ENCODE measurements at places on chromosomes 5 and 9.

GRCh38 chr9:13778631-13779030, 499.1 kb upstream of the MPDZ start:
- no peak for DNase-seq

- DNase-seq, result no peak
Measured at GRCh38 chr5:127192836-127193338, 97.7 kb upstream of the MEGF10 start.

DNA sequence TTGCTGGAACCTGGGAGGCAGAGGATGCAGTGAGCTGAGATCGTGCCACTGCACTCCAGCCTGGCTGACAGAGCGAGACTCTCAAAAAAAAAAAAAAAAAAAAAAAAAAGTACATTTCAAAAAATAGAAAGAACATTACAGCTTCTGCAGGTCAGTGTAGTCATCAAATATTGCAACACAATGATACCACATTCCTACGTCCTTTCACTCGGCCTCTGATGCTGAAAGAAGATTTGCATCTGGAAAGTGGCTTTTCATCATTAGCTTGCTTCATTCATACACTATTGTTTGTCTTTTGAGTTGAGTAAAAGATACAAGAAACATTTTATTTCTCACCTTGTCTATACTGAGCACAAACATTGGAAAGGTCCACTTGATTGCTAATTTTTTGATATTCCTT, 59.6 kb upstream of the CPLANE1 start:
- no peak for DNase-seq

GRCh38 chr5:152171888-152172287, 233.2 kb downstream of the NMUR2 start:
- no peak for DNase-seq

GRCh38 chr9:133476036-133476931, 2.6 kb downstream of the SLC2A6 start:
- no peak for DNase-seq

DNA sequence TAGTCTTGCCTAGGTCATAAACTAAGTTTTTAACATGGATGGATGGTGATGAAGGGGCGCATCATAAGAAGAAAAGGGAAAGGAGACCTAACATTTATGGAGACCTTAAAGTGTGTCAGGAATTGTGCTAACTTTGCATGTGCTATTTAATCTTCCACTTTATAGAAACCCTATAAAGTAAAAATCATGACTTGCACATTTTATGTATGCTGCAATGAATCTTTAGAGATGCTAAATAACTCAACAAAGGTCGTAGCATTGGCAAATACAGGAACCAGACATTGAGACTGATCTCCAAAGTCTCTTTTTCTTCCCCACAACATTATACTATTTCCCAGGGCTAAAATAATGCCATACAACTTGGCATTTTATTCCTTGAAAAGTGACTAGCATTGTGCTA, 214.6 kb downstream of the SGCD start:
- no peak for DNase-seq

DNA sequence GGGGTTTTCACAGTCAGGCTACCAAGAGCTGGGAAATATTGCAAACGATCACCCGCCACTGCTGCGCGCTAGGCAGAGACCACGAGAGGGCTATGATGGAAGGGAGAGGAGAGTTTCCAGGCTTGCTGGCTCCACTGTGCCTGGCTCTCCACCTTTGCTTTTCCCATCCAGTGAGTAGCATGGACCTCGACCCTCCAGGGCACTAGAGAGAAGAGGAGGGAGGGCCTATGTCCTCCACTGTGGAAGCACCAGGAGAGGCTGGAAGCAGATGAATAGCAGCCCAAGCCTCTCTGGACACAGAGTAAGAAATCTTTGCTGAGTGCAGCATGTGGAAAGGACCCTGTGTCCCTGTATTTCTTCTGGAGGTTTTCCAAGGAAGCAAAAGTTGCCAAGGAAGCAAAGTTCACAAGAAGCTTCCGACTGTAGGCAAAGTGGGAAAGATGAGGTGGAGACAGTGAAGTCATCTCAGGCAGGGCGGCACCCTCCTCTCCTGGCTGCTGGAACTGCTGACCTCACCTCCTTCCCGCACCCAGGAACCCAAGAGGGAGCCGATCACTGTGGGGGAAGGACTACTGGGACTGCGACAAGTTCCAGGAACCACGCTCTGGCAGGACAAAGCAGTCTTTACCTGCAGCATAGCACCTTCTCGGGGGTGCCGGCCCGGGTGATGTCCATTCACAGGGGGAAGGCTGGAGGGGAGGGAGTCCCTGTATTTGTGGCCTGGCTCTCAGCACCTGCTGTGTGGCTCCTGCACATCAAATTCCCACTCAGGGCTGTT, 79.6 kb downstream of the CSNK1A1 start:
- DNase-seq, result no peak

DNA sequence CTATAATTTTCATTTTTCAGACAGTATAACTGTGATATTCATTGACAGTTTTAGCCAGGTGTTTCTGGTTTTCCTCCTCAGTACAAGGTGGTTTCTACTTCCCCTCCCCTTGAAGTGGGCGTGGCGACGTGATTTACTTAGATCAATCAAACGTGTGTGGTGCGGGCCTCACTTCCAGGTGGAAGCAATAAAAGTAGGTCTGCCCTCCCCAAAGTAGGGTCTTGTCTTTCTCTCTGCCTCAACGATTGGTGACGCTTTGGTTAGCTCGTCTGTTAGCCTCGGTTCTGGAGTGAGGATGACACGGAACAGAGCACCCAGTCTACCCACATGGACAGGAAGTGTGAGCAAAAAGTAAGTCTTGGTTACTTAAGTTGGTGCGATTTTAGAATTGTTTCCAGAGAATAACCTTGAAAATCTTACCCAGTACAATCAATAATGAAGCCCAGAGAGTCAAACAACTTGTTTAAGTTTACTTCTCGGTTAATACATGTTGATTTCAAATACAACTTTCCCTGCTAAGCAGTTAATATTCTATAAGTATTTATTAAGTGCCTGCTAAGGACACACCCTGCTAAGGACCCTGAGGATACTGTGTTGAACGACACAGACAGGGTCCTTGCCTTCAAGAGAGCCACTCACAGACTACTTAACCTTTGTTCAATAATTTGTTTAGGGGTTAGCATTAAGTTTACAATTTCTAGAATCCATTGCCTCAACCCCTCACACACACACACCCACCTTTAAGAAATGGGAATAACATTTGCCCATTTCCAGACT, 48.4 kb downstream of the COX7C start:
- DNase-seq, result no peak

DNA sequence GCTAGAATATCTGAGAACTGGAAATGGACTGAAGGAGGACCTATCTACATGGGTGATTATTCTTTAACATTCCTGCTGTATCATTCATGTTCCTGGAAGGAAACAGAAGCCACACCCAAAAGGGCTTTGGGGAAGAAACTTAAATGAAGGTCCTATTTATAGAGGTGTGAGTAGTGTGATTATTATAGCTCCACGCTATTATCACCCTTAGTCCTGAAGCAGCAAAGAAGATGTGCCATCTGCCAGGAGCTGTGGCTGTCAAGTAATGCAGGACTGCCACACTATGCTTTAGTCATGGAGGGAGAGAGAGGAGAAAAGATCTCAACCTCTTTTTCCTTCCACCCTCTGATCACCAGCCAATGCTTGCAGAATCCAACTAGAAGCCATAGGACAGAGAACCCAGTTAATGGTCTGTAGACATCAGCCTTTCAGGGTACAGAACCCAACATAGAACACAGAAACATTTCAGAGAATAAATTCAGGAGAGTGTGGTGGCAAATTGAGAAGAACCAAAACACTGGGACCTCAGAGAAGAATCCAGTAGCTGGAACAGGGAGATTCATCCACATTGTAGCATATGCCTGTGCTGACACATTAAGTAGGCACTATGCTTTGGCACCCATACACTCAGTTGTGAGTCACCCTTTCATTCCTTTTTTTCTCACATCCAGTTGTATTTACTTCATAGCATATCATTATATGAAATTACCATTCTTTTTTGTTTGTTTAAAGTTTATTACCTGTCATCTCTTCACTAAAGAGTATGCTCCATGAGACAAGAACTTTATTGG, 21.0 kb upstream of the RNF180 start:
- no peak for DNase-seq

GRCh38 chr5:76524868-76525267, 98.3 kb downstream of the F2RL2 start:
- no peak for DNase-seq

DNA sequence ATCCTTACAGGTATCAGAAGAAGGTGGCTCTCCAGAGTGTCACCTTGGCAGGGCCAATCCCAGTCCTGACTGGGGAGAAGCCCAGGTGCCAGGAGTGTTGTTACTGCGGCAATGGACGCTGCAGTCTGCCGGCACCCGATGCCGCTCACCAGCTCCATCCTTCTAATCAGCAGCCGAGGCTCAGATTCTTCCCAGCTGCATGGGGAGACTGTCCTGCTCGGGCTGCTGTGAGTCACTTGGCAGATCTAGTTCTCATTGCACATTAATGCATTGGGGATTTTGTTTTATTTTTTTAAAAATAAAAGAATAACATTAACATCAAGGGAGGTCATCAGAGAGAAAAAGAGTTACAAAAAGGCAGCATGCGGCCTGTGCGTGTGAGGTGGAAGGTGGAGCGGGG, 115.8 kb downstream of the MTX3 start:
- DNase-seq, result no peak

DNA sequence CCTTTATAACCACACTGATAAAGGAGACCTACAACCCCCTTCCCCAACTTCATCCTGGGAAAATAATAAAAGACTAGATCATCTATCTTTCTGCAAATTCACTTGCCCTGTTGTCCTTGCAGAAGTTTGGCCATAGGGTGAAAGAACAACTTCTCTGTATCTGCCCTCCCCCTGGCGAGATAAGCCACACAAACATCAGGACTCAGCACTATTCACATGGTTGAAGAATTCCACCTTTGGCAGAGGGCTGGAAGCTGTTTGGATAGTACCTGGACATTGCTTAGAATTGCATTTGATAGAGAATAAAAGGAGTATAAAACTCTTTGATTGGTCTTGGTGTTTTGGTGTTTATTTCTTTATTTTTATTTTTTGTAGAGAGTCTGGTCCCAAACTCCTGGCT, 16.9 kb downstream of the FAM151B start:
- DNase-seq, result no peak

DNA sequence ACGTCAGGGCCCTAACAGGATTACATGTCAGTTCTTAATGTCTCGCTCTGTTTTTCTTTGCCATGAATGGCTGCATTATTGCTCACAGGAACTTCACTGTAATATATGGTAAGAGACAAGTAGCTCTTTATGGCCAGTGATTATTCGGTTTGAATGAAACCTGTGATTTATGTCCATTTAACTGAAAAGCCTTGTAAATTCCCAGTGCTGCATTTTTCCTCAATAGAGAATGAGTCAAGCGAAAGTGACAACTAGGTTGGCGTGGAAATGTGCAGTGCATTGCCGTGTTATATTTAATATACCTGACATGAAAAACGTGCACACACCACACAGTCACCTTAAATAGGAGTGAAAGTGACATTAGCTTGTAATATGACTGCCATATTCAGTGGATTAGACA, 163.1 kb downstream of the PBX3 start:
- DNase-seq, result no peak

DNA sequence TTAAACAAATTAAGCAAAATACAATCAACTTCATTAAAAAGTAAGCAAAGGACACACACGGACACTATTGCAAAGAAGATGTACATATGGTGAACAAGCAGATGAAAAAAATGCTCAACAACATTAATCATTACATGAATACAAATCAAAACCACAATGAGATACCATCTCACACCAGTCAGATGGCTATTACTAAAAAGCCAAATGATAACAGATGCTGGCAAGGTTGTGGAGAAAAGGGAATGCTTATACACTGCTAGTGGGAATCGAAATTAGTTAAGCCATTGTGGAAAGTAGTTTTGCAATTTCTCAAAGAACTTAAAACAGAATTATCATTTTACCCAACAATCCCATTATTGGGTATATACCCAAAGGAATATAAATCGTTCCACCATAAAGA, 636.2 kb upstream of the ST8SIA4 start:
- DNase-seq, result no peak

DNA sequence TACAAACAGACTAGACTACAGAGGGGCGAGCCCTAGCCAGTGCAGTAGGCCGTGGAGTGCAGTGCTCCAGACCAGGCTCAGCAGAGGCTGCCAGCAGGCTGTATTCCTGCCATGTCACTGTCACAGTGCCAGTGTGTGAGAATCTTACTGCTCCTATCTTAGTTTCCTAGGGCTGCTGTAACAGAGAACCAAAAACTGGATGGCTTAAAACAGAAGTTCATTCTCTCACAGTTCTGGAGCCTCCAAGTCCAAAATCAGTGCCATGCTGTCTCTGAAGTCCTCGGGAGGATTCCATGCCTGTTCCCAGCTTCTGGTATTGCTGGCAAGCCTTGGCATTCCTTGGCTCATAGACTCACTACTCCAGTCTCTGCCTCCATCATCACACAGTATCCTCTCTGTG, 75.0 kb upstream of the SAP30L start:
- DNase-seq, result no peak

- no peak for DNase-seq
Measured at GRCh38 chr9:82912645-82913044, 150.3 kb downstream of the RASEF start.

- DNase-seq, result no peak
Measured at GRCh38 chr5:36178524-36178890, 26.6 kb downstream of the SKP2 start.

DNA sequence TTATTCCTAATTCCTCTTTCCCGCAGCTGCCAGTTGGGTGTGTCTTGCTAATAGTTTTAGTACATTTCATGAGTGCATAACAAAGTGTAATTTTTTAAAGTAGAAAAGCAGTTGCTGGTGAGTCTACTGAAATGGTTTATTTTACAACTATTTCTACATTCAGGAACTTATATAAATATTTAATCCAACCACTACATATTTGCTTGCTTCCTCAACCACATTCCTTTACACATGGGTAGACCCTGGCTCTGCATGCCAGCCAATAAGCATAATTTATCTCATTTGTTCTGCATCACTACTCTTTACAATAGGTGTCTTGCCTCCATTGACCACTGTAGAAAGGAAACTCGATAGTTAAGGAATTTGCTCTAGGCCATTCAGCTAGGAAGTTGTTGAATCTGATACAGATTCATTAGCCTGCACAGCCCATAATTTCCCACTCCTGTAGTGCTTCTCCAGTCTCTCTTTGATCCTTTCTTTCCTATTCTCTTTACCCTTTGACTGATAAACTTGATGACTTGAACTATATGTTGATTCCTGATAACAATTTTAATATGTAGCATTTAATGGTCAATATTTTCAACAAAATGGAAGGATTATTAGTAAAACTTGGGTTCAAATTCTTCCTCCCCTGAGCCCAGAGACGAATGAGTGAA, 342.5 kb upstream of the ACTBL2 start:
- peak; percentile 74 for DNase-seq
